ENCODE measurements at places on chromosomes 16 and 17. TPM values are rescaled to one million over a fixed set of nuclear protein-coding genes. Genes with fewer than 3 reads are reported as not detected.

The MRPL28 gene
- 90.2 TPM for total RNA-seq

The FOXC2 gene
- not detected for total RNA-seq

The MPP3 gene
- 0.37 TPM for total RNA-seq

The IL17C gene
- 0.18 TPM for total RNA-seq

The WNT3 gene
- 0.12 TPM for total RNA-seq

The RAB37 gene
- total RNA-seq, result 2.7 TPM

The GNG13 gene
- total RNA-seq, result not detected

The SCNN1G gene
- total RNA-seq, result not detected

The GUCY2D gene
- total RNA-seq, result not detected

The ABCA10 gene
- 0.27 TPM for total RNA-seq

The SLC47A2 gene
- not detected for total RNA-seq

The TMED6 gene
- 1.2 TPM for total RNA-seq

The TPSG1 gene
- not detected for total RNA-seq

The SGCA gene
- not detected for total RNA-seq

The SERPINF2 gene
- not detected for total RNA-seq

The NPW gene
- 2.8 TPM for total RNA-seq

The PGS1 gene
- total RNA-seq, result 73.3 TPM

The POLR3K gene
- 46.8 TPM for total RNA-seq

The CMTM4 gene
- total RNA-seq, result 4.5 TPM

The C16orf46 gene
- total RNA-seq, result 0.34 TPM

The TK2 gene
- total RNA-seq, result 3.8 TPM

The NAGS gene
- total RNA-seq, result 1.3 TPM

The NPIPA5 gene
- 0.46 TPM for total RNA-seq

The KAT2A gene
- total RNA-seq, result 46.2 TPM

The TPSAB1 gene
- not detected for total RNA-seq

The GINS2 gene
- total RNA-seq, result 86.4 TPM

The MYH3 gene
- total RNA-seq, result 3.5 TPM

The SCGB1C2 gene
- total RNA-seq, result not detected

The NSMCE1 gene
- 127 TPM for total RNA-seq

The C16orf89 gene
- total RNA-seq, result not detected

The SLC16A6 gene
- 2.9 TPM for total RNA-seq

The ZNRF1 gene
- total RNA-seq, result 42.9 TPM

The RNPS1 gene
- 445 TPM for total RNA-seq

The MEIOB gene
- total RNA-seq, result 0.14 TPM

The MT1E gene
- 61.1 TPM for total RNA-seq

The CDH16 gene
- total RNA-seq, result not detected

The SULT1A1 gene
- total RNA-seq, result 12.1 TPM

The CD300H gene
- total RNA-seq, result not detected

The CLEC10A gene
- not detected for total RNA-seq

The PDF gene
- 19.9 TPM for total RNA-seq

The TP53TG3 gene
- total RNA-seq, result 0.83 TPM

The FLYWCH1 gene
- total RNA-seq, result 26.6 TPM

The FBXW10B gene
- 0.66 TPM for total RNA-seq

The AOC3 gene
- 2.0 TPM for total RNA-seq
